ENCODE measurements at places on chromosomes 2 and 18.

DNA sequence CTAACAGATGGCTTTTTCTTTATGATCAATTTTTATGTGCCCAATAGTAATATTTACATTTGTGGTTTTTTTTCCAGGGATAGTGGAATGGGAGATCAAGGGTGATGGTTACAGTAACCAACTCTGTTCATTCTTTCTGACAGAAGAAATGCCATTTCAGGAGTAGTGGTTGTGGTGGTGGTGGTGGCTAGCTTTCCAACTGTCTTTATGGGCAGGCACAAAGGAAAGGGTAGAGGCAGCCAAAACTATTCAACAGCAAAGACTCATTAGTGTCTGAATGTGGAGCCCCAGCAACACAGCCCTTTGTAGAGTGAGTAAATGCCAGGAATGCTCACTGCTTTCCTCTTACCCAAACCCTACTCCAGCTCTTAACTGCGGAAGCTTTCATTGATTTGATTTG, 227.7 kb downstream of the RND3 start:
- DNase-seq, result no peak

DNA sequence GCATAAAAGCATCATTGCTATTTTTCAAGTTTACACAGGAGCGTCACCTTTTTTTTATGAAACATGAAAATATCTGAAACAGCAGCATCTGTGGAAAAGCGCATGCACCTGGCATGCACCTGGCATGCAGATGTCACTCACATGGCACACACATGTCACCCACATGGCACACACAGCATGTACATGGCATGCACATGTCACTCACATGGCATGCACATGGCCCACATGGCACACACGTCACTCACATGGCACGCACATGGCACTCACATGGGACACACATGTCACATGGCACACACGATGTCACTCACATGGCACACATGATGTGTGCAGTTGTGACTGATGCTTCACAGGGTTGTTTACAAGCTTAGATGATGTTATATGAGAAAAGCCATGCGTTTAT, 188.0 kb downstream of the ZNF407 start:
- DNase-seq, result no peak

GRCh38 chr2:85524336-85524908, 14.5 kb upstream of the MAT2A start:
- no peak for DNase-seq

DNA sequence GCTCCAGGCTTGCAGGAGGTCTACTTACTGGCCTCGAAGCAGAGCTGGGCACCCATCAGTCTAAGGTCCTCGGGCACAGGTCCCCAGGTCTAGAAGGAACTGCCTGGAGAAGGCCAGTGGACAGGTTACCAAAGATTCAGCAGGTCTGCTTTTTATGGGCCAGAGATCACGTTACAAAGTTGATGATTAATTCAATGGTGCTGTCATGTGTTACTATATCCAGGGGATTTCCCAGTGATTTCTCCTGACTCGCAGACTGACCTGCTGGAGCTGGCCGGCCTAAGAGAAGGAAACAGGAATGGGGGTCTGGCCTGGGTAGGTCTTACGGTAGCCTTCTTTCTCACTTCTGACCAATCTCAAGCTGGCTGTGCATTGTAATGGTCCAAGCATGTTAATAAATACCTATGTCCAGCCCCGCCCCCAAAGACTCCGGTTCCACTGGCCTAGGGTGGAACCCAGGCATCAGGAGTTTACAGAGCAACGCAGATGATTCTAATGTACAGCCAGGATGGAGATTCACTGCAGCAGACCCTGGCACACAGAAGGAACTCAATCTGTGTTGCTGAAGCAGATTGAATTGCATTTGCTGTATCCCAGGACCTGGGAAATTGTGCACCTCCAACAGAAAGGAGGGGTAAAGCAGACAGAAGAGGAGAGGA, at the start of gene NEURL3:
Gene NEURL3, minus strand, starts transcription at position 127 of the 659 bp plus-strand sequence. Its CDS starts 71 bp downstream, at position 56.
- DNase-seq, result no peak

DNA sequence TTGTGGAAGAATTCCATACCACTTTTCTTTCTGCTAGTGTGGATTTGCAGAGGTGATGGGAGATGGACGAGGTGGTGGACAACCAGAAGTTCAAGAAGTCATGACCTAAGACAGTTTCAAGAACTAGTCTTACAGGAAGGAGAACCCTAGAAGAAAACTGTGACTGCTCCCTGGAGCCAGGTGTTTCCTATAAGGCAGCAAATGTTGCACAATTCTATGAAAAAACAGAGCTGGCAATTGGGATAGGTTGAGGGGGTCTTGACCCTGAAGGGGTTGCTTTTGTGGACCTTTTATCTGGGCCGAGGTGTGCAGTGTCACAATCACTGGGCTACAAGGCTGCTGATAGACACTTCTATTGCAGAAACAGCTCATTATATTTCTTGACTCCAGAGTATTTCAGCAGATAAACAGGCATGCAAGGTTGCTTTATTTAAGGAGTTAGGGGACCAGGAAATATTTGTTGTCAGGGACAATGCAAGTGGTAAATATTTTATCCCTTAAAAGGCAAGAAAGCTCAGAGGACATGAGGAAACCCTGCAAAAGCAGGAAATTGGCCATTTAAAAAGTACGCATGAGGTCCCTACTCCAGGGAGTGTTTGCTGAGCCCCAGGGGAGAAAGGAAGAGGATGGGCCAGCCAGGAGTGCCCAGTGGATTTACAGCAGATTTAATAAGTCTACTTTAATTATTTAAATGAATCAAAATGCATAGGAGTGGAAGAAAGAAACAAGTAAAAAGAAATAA, 22.9 kb downstream of the APCDD1 start:
- no peak for DNase-seq

DNA sequence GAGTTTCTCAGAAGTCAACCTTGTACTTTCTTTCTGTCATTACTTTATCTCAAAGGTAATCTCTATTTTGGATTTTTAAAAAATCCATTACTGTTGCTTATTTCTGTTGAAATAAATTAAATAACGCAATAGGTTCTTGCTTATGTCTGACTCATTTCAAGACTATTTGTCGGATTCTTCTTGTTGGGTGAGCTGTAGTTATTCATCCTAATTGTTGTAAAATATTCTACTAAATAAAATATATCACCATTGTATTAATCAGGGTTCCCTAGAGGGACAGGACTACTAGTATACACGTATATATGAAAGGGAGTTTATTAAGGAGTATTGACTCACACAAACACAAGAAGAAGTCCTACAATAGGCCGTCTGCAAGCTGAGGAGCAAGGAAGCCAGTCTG, 403.9 kb upstream of the CYRIA start:
- DNase-seq, result no peak

DNA sequence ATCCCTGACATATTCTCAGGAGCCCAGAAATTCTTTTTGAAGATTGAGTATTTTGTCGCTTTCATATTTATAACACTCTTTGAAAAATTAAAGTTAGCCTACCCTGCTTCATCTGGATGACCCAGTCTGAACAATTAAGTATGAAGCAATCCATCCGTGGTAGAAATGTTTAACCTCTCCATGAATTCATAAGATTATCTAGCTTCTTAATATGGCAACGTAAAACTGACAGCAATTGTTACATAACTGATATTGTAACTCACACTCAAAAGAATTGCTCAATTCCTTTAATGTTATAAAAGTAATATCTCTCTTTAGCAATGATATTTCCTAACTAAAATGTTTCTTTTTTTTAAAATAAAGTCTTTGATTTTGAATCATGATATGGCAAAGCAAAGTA, 7.2 kb upstream of the ABCA12 start:
- DNase-seq, result no peak

- DNase-seq, result no peak
Observed at GRCh38 chr2:39091543-39091942, 29.3 kb downstream of the SOS1 start.

- DNase-seq, result no peak
Observed at GRCh38 chr18:56907771-56908170, 239.1 kb upstream of the BOD1L2 start.

DNA sequence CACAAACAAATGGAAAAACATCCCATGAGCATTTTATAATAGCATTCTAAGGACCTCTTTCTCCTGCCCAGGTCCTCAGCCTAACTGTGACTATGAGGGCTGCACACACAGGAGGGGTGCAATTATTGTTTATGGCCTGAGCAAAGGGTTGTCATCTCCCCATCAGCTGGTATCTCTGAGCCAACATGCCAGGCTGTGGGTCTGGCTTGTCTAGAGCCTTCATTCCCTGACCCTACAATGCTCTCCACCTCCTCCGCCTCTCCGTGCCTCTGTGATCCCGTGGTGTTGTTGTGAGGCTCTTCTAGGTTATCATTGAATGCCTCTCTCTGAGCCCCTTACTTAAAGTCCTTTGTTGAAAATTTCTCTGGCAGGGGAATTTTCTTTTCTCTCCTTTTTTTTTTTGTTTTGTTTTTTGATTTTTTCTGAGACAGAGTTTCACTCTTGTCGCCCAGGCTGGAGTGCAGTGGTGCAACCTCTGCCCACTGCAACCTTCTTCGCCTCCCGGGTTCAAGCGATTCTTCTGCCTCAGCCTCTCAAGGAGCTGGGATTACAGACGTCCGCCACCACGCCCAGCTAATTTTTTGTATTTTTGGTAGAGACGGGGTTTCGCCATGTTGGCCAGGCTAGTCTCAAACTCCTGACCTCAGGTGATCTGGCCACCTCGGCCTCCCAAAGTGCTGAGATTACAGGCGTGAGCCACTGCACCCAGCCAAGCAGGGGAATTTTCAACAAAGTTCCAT, 126.4 kb downstream of the SMAD7 start:
- no peak for DNase-seq

GRCh38 chr2:44135771-44136170, 32.9 kb upstream of the PPM1B start:
- no peak for DNase-seq

DNA sequence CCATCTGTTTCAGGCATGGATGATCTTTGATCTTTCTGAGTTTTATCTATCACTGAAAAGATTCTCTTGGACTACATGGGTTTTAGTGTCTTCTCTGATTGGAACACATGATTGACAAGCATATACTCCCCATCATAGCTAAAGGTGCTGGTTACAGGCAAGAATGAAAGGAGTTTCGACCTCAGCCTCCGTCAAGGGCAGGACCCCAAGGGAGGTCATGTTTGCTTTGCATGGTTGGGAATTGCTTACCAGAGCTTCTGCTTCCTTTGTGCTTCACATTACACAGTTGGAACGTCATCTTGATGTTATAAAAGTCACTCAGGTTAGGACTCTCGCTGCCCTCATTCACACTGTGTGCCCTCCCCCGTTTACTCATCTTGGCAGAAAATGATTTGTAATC, 287.7 kb downstream of the PIK3C3 start:
- no peak for DNase-seq

- DNase-seq, result no peak
Observed at GRCh38 chr2:236998236-236998635, 87.5 kb upstream of the COPS8 start.

DNA sequence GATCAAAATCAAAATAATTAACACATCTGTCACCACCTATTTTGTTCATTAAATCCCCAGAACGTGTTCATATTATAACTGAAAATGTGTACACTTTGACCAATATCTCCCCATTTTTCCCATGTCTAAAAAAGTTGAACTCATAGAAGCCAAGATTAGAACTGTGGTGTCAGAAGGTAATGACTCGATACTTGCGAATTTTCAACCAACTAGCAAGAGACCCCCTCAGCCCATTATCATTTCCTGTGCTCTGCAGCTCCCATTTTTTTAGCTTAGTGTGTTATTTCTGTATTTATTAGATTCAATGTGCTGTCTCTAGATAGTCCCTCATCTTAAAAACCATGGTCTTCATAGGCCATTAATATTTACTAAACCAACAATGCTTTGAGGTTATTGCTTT, 248.7 kb upstream of the PIK3C3 start:
- DNase-seq, result no peak

DNA sequence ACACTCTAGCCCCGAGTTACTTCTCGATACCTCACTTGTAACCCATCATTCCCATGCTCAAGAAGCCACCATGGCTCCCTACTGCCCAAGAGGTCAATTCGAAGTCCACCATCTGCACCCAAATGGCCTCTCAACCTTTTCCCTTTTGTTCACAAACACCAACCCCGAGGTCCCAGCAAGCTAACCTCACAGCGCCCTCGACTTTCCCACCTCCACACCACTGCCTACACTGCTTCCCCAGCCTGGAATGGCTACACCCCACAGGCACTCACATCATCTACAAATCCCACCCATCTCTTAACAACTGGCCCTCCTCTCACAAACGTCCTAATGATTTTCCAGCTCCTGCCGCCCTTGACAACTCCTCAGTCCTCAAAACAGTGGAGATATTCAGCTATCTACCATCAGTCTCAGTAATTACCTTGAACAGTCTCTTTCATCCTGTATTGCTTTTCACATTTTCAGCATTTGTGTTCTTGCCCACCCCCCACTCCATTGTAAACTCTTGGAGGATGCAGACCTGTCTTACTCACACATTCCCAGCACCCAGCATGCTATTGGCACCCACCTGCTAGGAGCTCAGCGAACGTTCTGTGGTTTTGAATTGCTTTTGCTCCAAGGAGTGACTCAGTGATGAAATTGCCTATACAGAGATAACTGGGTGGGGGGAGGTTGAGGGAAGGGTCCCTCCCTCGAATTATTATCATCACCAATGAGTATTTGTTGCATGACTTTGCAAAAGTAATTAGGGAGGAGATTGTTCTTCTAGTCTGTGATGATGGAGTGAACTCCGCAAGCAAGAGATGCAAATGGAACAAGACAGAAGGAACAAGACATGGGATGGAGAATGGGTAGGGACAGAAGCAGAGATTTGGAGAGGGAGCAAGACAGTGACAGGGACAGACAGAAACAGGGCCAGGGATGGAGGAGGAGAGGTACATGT, 106.8 kb downstream of the CYP26B1 start:
- no peak for DNase-seq

DNA sequence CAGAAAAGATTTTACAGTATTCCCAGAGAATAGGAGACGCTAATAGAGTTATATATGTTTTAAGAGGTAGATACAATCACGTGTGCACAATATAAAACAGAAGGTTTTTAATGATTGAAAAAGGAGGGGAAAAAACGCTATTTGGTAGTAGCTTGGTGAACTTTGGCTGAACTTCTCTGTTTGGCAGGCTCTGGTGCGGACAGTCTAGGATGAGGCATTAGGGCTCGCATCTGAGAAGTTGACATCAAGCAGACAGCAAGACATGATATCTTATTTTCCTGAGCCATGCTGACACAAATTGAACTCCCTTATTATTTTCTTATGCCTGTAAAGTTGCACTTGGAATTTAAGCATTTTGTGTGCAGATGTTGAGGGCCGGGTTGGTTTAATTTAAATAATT, 176.6 kb downstream of the EN1 start:
- DNase-seq, result no peak

DNA sequence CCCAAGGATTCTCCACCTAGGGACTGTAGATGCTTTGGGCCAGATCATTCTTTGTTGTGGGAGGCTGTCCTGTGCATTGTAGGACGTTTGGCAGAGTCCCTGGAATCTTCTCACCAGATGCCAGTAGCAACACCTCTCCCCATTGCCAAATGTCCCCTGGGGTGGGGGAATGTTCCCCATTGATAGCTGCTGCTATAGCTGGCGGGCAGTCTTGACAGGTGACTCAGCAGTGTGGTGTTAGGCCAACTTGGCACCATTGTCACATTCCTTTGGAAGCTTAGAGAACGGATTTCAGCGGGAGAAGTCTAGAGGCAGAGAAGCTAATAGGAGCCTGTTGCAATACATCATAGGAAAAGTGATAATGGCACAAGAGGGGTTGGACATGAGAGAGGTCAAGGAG, 495.7 kb upstream of the SMIM21 start:
- DNase-seq, result no peak

GRCh38 chr18:10062302-10063300, 148.8 kb downstream of the VAPA start:
- DNase-seq, result no peak
